ENCODE measurements at places on chromosomes 16 and 17. TPM values are rescaled to one million over a fixed set of nuclear protein-coding genes. Genes with fewer than 3 reads are reported as not detected.

Gene GRAP
- not detected for polyA plus RNA-seq

Gene MT1M
- 8.5 TPM for polyA plus RNA-seq

Gene GPT2
- polyA plus RNA-seq: 6.5 TPM

Gene TSNAXIP1
- 0.30 TPM for polyA plus RNA-seq

Gene KIF2B
- not detected for polyA plus RNA-seq

Gene ABCC12
- not detected for polyA plus RNA-seq

Gene HP
- not detected for polyA plus RNA-seq

Measured in fibroblast of lung (primary cell).